ENCODE measurements at places on chromosomes 5 and 9. TPM values are rescaled to one million over a fixed set of nuclear protein-coding genes. Genes with fewer than 3 reads are reported as not detected.
A peak's percentile ranks its signal among the peaks of the same experiment; 100 is the strongest.

- DNase-seq = peak; percentile 70
These were observed 439.0 kb downstream of the ENC1 start for GRCh38 chr5:74201334-74202081.

DNA sequence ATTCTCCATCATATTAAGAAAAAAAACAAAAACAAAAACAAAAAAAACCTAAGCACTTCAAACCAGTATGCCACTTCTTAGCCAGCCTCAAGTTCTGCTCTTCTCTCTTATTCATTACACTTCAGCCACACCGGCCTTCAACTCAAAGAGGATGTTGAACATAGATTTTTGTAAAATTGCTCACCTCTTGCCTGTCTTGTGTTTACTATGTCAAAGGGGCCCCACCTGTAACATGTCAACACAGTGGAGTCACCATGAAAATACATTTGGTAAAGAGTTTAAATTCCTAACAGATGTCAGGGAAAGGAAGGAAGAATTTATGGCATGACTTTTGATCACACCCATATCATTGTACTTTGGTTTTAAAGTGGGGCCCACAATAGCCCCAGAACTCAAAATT, 121.1 kb upstream of the GHR start:
- DNase-seq = no peak

- peak; percentile 52 for DNase-seq
These were observed 77.5 kb upstream of the IFNE start for GRCh38 chr9:21559402-21560280.

Gene PLAC8L1
- total RNA-seq = not detected

Gene MROH2B
- total RNA-seq = not detected

GRCh38 chr5:124960266-124960665, 213.8 kb upstream of the ZNF608 start:
- DNase-seq = no peak

DNA sequence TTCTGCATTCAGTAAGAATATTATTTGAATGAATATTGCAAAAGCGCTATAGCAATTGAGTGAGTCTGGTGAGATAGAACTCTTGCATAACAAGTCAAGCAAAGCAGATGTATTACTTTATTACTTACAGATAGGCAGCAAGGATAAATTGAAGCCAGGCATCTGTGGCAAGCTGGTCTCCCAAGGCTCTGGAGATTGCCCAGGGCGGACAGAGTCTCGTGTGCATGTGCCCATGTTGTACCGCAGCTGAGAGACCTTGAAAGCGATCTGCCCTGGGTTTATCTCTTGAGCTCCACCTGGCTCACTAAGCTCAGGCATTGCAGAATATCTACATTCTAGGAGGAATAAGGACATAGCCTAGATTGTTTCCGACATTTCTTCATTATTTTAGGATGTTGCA, 591.6 kb downstream of the ISL1 start:
- DNase-seq = no peak

Gene TRPM6
- total RNA-seq = 1.2 TPM

Gene PIP5K1B
- 9.8 TPM for total RNA-seq

DNA sequence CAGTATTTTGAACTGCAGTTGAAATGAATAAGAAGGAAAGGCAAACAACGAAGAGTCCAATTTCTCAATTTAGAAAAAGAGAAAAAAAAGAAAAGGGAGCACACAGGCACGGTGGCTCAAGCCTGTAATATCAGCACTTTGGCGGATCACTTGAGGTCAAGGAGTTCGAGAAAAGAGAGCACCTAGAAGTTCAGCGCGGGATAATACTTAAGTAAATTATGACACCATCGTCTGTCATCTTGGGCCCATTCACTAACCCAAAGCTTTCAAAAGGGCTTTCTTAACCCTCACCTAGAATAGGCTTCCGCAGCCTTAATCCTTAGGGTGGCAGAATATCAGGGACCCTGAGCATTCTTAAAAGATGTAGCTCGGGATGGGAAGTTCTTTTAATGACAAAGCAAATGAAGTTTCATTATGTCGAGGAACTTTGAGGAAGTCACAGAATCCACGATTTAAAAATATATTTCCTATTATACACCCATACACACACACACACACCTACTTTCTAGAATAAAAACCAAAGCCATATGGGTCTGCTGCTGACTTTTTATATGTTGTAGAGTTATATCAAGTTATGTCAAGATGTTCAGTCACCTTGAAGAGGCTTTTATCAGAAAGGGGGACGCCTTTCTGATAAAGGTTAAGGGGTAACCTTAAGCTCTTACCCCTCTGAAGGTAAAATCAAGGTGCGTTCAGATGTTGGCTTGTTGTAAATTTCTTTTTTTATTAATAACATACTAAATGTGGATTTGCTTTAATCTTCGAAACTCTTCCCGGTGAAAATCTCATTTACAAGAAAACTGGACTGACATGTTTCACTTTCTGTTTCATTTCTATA, 602 bp upstream of the CD274 start:
- no peak for DNase-seq

GRCh38 chr5:68861099-68861498, 232.7 kb upstream of the SLC30A5 start:
- DNase-seq = no peak

Gene TRIM32
- total RNA-seq = 20.2 TPM

DNA sequence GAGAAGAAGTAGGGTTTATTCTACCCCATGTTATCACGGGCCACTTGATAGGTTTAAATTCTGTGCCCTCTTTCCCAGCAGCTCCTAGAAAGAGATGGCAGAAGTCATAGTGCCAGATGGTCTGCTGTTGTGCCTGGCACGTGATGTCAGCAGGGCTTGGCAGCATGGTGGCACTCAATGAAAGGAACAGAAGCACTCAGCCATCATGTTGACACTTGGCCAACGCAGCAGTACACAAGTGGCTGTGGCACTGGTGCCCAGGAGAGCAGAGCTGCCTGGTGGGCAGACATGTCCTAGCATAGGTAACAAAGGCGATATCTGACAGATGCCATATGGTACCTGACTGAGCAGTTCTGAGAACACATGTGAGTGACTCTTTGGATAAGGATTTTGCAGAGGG, 796.4 kb upstream of the ACO1 start:
- no peak for DNase-seq

Gene PSIP1
- total RNA-seq = 39.1 TPM

Gene LMNB1
- total RNA-seq = 6.4 TPM

DNA sequence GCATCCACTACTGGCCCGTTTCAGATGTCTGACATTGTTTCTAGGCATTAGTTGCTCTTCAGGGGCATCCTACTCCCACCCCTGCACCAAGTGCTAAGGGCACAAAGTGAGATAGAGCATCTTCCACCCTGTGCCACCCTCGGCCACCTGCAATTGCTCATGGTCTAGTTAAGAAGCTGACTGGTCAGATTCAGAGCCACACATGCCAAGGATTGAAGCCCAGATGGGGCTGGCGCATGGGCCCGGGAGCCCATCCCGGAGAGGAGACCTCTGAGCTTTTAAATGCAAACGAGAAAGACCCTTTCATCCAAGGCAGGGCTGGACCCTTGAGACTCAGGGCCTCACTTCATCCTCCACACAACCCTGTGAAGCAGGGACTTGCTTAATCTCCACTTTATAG, 28.5 kb downstream of the HRH2 start:
- no peak for DNase-seq
